ENCODE measurements at places on chromosomes 12 and 14.

- peak; percentile 31 for DNase-seq
Observed at GRCh38 chr14:24095271-24096068, 1.4 kb downstream of the PCK2 start.

DNA sequence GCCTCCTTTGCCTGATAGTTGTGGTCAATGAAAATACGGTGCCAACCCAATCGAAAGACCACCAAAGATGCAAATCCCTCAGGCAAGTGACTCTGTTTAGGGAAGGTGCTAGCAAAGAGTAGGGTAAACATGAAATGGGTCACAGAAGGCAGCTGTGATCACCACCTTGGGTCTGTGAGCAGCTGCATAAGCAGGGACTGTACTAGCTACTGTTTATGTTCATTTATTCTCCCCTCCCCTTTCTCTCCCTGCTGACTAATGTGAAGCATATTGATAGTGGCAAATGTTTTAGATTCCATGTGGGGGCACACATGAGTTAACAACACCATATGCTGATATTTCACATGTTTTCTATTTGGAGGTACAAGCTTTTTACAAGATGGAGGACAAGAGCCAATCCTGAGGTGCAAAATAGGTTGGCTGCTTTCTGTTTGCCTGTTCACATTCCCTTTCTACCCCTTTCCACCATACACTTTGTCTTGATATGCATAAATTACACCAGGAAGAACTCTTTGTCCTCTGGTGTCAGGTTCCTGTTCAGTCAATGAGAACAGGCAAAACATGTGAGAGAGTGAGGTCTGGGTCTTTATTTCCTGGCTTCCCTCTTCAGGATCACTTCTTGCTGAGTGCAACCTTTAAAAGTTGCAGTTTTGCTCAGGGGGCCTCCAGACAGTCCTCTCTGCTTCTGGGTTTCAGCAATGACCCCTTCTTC is 71.1 kb downstream of the AVPR1A start:
- DNase-seq, result no peak

DNA sequence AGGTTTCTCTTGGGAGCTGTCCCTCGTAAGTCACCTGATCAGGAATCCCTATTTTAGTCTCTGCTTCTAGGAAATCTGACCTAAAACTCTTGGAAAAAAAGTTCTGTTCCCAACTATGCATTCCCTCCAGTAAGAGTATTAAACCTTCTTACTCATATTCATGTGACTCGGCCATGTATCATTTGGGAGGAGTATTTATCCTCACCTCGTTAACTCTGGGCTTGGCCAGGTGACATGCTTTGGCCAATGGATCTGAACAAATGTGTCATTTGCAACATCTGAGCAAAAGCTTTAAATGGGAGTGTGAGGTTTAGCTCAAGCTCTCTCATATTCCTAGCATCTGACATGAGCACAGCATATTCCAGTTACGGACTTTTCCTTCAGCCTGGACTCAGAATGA is 226.8 kb downstream of the NUAK1 start:
- no peak for DNase-seq

DNA sequence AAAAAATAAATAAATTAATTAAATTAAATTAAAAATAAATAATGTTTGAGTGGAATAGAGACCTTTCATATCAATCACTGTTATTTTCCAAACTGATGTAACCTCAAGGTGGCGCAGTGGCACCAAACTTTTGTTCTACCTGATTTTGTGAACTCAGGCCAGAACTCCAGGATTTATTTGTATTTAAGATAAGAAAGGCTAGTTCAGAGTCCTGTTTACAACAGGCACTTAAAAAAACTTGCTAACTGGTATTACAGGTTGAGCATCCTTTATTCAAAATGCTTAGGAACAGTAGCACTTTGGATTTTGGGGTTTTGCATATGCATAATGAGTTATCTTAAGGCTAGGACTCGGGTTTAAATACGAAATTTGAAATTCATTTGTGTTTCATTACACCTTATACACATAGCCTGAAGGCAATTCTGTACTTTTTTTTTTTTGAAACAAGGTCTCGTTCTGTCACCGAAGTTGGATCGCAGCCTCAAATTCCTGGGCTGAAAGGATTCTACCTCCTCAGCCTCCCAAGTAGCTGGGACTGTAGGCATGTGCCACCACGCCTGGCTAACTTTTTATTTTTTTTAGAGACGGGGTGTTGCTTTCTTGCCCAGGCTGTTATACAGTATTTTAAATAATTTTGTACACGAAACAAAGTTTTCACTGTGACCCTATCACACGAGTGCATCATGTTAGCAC is 32.4 kb downstream of the YY1 start:
- no peak for DNase-seq

- DNase-seq, result no peak
Observed at GRCh38 chr12:75852143-75852542, 179.4 kb downstream of the PHLDA1 start.

DNA sequence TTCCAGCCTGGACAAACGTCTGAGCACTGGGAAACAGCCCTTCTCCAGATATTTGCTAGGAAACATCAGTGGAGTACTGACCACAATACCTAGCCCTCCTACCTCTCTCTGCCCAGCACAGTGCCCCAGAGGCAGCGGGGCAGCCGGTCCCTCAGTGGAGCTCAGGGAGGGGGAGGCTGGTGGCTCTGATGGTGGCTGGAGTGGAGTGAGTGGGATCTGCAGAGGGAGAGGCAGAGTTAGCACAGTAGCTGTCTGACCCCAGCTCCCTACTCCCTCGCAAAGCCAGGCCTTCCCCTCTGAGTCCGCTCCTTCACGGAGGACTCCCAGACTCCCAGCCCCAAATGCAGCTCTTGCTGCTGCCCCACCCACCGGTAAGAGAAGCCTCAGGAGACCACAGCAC is 30.0 kb downstream of the NCKAP5L start:
- no peak for DNase-seq

- no peak for DNase-seq
Observed at GRCh38 chr12:51683763-51684357, 92.8 kb downstream of the SCN8A start.

DNA sequence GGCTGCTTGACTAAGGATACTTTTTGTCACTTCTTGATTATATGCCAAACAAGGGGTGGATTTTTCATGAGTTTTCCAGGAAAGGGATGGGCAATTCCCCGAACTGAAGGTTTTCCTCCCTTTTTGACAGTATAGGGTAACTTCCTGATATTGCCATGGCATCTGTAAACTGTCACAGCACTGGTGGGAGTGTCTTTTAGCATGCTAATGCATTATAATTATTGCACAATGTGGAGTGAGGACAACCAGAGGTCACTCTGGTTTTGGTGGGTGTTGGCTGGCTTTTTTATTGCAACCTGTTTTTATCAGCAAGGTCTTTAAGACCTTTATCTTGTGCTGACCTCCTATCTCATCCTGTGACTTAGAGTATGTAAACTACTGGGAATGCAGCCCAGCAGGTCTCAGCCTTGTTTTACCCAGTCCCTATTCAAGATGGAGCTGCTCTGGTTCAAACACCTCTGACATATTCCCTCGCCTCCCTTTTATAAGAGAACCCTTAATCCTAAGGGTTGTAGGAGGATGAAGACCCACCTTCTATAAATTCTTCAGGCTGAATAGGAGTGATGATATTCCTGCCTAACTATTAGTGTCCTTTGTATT is 471.2 kb downstream of the ATP23 start:
- DNase-seq, result no peak

- DNase-seq, result no peak
Observed at GRCh38 chr14:58547649-58548048, 90.1 kb upstream of the DACT1 start.

- no peak for DNase-seq
Observed at GRCh38 chr12:16189849-16190248, 87.6 kb downstream of the SLC15A5 start.

GRCh38 chr12:52079576-52080402 is at the start of gene SMIM41:
TSS of gene SMIM41 (plus strand) at chr12:52079704. CDS start at chr12:52079780, 76 bp downstream.
- no peak for DNase-seq

GRCh38 chr14:97517566-97518234 is 720.5 kb downstream of the VRK1 start:
- DNase-seq, result no peak

GRCh38 chr14:95039259-95039992 is 117.9 kb downstream of the DICER1 start:
- no peak for DNase-seq

DNA sequence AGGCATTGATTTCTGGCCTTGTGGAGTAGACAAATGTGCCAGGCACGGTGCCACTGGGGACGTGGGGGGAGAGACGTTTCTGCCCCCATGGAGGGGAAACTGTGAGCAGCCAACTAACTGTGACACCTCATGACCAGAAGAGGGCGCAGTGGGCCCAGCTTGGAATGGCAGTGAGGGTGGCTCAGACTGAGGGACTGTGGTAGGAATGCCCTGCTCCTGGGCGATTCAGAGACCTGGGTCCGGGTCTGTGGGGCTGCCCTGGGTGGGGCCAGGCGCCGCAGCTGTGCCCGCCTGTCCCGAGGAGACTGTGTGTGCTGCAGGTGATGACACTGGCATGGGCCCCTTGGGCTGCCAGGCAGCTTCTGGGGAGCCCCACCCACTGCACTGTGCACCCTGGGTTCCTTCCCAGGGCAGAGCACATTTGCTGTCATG is 60.6 kb downstream of the SLC25A47 start:
- peak; percentile 28 for DNase-seq

DNA sequence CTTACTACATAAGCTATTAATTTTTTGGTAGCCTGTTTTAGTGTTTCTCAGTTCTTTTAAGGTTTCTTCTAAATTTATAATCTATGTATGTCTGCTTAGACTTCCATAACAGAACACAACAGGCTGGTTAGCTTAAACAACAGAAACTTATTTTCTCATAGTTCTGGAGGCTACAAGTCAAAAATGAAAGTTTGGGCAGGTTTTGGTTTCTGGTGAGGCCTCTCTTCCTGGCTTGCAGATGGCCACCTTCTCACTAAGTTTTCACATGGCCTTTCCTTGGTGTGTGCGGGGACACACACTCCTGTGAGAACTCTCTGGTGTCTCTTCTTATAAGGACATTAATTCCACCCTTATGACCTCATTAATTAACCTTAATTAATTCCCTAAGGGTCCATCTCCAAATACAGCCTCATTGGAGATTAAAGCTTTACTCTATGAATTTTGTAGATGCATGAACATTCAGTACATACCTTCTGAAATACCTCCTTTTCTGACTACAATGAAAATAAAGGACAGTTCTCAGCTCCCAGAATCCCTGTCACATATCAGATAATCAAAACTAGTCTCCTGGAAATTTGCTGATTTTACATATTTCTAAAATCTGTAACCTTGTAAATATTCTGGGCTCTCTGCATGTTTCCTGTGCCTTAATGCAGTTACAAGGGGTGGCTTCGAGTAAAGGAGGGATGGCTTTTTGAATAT is 23.2 kb upstream of the BMAL2 start:
- no peak for DNase-seq

DNA sequence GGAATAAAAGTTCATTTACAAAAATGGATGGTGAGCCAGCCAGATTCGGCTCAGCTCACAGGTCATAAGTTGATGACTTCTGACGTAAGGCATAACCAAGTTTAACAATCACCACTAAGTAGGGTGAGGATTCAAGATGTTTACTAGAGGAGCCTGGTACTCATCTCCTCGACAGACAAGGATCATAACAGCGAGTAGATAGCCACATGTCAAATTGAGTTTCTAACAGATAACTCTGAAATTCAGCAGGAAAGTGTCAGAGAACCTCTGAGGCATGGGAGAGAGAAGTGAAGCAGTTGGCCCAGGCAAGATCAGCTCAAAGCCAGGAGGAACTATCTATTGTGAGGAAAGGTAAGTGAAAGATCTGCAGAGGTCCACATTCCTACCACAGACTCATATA is 208.7 kb downstream of the NELL2 start:
- DNase-seq, result no peak

- peak; percentile 69 for DNase-seq
Observed at GRCh38 chr14:60247994-60248696, 876 bp upstream of the PPM1A start.

DNA sequence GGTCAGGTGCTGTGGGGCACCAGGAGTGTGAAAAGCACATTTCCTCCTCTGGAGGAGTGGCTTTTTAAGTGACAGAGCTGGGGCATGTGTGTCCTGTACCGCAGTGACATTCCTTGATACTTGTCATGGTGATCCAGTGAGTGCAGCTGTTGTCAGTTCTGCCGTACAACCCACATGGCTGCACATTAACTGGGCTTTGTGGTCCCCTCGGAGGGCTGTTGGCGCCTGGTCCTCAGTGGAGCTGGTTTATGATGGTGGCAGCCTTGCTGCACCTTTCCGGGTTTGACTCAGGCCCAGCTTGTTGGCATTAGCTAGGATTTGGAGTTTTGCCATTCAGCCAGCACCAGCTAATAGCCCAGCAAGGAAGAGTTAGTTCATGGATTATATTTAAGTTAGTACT is 77.0 kb downstream of the SLC25A47 start:
- no peak for DNase-seq
